Epithelial cell of proximal tubule (primary cell): ENCODE measurements at places on chromosomes 1 and 21.

DNA sequence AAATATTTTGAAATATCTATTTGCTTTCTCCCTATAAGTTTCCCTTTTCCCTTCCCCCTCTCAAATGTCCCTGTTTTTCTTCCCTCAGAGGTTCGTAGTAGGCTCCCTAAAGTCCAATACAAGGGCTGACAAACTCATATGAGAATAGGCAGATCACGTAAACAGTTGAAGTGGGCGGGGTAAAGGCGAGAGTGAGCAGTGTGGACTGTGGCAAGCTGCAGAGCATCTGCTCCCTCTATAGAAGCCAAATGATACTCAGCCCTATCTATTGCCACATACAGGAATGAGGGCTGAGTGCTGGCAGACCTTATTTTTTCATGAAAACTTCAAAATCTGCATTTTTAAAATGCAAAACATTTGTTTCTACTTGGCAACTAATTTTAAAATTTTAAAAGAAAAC lies 26.3 kb downstream of the PRDX6 start:
- DNase-seq = no peak

- DNase-seq = no peak
These were observed 4.2 kb upstream of the ZNF496 start for GRCh38 chr1:247335882-247336281.

- no peak for DNase-seq
These were observed 202.7 kb downstream of the RHOU start for GRCh38 chr1:228937851-228938536.

DNA sequence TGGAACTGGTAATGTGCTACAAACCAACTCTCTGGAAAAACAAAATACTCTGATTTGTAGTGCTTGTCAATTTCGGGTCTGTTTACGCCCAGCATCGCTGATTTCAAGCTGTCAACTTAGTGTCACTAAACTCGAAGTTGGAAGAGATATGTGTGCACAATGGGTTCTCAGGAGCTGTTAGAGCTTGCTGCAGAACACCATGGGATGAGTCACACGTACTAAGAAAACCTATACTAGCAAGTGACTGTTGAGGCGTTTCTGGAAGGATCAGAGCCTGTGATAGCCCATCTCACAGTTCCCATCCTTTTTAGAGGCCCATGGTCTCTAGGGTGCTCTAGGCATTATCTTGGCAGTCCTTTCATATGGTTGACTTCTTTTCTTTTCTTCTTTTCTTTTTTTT lies 14.3 kb downstream of the GMEB1 start:
- no peak for DNase-seq

- peak; percentile 89 for DNase-seq
These were observed 15.9 kb downstream of the MCM3AP start for GRCh38 chr21:46269466-46269865.

GRCh38 chr1:68308034-68308433 lies 75.7 kb upstream of the WLS start:
- DNase-seq = no peak

- DNase-seq = no peak
These were observed 30.8 kb upstream of the COL18A1 start for GRCh38 chr21:45373991-45374816.

- DNase-seq = no peak
These were observed 9.7 kb upstream of the COL8A2 start for GRCh38 chr1:36134505-36135329.

GRCh38 chr1:92307980-92308379 lies 9.1 kb downstream of the RPAP2 start:
- DNase-seq = no peak

- DNase-seq = no peak
These were observed 118.8 kb upstream of the TMPRSS15 start for GRCh38 chr21:18522181-18522972.

GRCh38 chr1:229164348-229164747 lies 106.6 kb upstream of the RAB4A start:
- no peak for DNase-seq

DNA sequence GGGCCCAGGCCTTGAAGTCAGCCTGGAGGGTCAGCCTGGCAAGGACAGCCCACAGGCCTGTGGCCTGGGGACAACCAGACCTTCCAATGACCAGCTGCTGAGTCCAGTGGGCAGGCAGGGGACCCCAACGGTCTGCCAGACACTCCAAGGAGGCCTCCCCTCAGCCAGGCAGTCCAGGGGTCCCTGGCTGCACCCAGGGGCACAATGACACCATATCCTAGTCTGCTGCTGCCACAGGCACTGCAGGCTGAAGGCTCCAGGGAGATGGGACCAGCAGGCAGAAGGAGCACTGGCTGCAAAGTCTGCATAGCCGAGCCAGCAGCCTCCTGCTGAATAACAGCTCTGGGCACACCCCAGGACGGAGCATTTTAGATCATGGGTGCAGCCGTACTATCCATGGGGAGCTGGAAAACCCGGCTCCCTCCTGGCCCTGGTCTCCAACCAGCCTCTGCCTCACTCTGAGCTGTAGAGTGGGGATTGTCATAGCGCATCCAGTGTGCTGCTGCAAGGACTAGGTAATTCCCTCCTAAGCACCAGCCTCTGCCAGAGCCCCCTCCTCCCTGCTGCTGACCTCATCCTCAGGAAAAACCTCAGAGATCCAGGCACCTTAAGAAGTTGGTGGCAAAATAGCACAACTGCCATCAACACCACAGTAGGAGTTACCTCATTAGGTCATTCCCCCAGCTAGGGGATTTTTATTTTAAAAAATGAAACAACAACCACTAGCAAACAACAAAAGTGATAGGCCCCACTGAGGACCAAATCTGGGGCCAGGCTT lies 4.8 kb upstream of the LAPTM5 start:
- DNase-seq = no peak

GRCh38 chr1:168774241-168774640 lies 45.2 kb upstream of the DPT start:
- DNase-seq = no peak

DNA sequence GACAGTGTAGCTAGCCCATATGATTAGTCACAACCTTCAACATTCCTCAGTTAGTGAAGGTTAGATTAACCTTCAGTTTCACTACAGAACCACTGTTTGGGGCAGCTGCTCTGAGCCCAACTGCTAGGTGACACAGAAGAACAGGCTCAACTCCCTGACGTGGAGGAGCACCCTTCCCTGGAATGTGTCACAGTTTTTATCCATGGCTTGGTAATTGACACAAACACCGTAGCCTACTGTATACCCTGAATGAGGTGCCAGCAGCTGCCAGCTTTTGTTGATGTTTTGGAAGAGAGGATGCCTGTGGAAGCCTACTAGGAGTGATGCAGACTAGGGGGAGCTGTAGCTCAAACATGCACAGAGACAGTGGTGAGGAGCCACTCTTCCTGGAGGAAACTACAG lies 56.6 kb upstream of the CR2 start:
- DNase-seq = peak; percentile 13
